ENCODE measurements at places on chromosomes 16 and 17.

- peak; percentile 82 for DNase-seq
Observed at GRCh38 chr17:38454532-38454931, 26.3 kb downstream of the ARHGAP23 start.

- DNase-seq, result no peak
Observed at GRCh38 chr16:75196836-75197235, 10.1 kb downstream of the CTRB2 start.

DNA sequence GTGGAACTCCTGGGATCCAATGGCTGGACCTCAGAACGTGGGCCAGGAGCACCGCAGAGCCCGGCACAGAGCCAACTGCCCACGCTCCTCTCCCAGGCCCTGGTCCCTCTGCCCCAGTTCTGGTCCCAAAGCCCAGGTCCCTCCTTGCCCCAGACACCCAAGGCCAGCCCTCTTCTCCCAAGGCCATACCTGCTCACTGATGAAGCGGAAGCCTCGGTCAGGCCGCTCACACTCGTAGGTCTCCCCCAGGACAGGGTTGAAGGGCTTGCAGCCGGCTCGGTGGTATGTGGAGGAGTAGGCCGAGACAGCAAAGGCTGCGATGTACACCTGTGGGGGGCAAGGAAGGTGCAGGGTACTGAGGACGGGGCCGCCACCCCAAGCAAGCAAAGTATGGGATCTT is 8.5 kb downstream of the OSBPL7 start:
- no peak for DNase-seq

DNA sequence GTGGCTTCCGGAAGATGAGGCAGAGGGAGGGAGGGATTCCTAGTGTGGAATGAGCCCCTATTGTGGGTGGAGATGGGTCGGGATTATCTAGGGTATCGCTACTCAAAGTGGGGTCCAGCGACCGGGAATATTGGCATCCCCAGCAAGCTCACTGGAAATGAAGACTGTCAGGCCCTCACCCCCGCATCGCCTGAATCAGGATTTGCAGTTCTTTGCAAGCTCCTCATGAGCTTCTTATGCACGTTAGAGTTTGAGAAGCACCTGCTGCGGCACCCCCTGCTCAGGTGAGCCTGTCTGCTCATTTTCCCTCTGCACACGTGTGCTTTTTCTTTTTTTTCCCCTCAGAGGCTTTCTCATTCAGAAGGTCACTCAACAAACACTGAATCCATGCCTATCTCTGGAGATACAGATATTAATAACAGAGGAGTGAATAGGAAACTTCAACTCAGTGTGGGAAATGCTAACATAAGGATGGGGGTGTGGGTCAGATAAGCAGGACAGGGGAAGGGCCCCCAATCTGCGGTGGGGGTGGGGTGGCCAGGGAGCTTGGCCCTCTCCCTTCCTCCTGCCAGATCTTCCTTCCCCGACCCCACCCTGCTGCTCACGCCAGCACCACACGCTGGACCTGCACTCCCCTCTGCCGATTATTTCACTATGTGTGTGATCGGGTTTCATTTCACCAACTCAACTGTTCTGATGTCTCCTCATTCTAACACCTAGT is 67.7 kb upstream of the NFAT5 start:
- no peak for DNase-seq
